WTC11 (cell line): ENCODE measurements at places on chromosomes 2 and 18.

GRCh38 chr2:118811514-118812115 lies 35.8 kb downstream of the EN1 start:
- no peaks in the 10 kb centered on the region for H3K36me3 ChIP-seq
- H3K27me3 ChIP-seq, result peaks cover 17% of the 10 kb centered on the region
- no peak overlapping the region for H3K4me3 ChIP-seq
- DNase-seq, result no peak
- H3K27ac ChIP-seq, result no peak overlapping the region
- peaks cover 62% of the 10 kb centered on the region for H3K4me1 ChIP-seq

- no peak overlapping the region for H3K4me3 ChIP-seq
- peaks cover 3% of the 10 kb centered on the region for H3K36me3 ChIP-seq
- no peak for DNase-seq
- peaks cover 84% of the 10 kb centered on the region for H3K27me3 ChIP-seq
- H3K27ac ChIP-seq, result no peak overlapping the region
- peaks cover 22% of the 10 kb centered on the region for H3K4me1 ChIP-seq
Measured at GRCh38 chr2:209523867-209524266, 100.0 kb downstream of the MAP2 start.

- H3K4me3 ChIP-seq, result no peak overlapping the region
- H3K27me3 ChIP-seq, result no peaks in the 10 kb centered on the region
- DNase-seq, result no peak
- no peak overlapping the region for H3K27ac ChIP-seq
Measured at GRCh38 chr2:39693245-39693644, 27.5 kb downstream of the TMEM178A start.

GRCh38 chr2:66532972-66533868 lies 98.3 kb downstream of the MEIS1 start:
- no peaks in the 10 kb centered on the region for H3K36me3 ChIP-seq
- H3K27me3 ChIP-seq, result no peaks in the 10 kb centered on the region
- no peak overlapping the region for H3K27ac ChIP-seq
- peaks cover 23% of the 10 kb centered on the region for H3K4me1 ChIP-seq
- no peak overlapping the region for H3K4me3 ChIP-seq

DNA sequence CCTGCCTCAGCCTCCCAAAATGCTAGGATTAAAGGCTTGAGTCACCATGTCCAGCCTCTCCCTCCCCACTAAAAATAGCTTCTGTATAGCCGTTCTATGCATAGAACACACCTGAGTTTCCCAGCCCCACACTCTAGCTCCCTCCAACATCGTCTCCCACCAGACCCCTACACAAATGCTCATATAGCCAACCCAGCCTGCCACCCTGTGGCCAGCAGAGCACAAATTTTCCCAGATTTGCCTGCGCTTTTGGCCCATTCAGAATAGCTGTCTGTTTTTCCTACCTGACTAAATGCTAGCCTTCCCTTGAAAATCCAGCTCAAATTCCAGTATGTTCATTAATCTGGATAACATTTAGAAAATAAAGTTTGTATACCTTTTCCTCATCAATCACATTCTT lies 22.8 kb downstream of the TRABD2A start:
- peaks cover 35% of the 10 kb centered on the region for H3K4me1 ChIP-seq
- no peak overlapping the region for H3K4me3 ChIP-seq
- H3K36me3 ChIP-seq, result peaks cover 3% of the 10 kb centered on the region
- H3K27ac ChIP-seq, result no peak overlapping the region

DNA sequence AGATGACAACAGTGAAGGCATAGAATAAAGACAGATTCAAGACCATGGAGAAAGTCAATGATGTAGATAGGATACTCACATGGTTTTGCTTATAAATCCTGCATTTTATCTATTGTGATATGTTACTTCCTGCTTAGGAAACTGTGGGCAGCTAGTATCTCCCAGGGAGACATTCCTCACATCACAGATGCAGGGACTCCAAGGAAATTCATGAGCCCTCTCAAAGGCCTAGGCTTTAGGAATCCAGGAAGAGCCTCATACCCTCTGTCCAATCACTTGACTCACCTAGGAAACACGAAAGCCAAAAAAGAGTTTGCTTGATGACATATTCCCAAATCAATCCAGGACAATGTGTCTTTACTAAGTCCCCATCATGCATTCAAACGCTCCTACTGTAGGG lies 247.8 kb upstream of the KLHL29 start:
- no peaks in the 10 kb centered on the region for H3K27me3 ChIP-seq
- no peak for DNase-seq
- no peak overlapping the region for H3K27ac ChIP-seq
- H3K4me3 ChIP-seq, result no peak overlapping the region
- H3K4me1 ChIP-seq, result peaks cover 18% of the 10 kb centered on the region

GRCh38 chr2:12156349-12156748 lies 409.9 kb downstream of the LPIN1 start:
- H3K4me3 ChIP-seq, result no peak overlapping the region
- H3K4me1 ChIP-seq, result peaks cover 34% of the 10 kb centered on the region

GRCh38 chr2:65057054-65057375 lies 799 bp downstream of the CEP68 start:
- no peak for DNase-seq
- peaks cover 2% of the 10 kb centered on the region for H3K36me3 ChIP-seq
- H3K4me1 ChIP-seq, result peaks cover 33% of the 10 kb centered on the region
- H3K27me3 ChIP-seq, result no peaks in the 10 kb centered on the region; the same call in 1 of the 2 replicates

GRCh38 chr2:80026040-80026729 lies 278.4 kb downstream of the LRRTM1 start:
- no peaks in the 10 kb centered on the region; the same call in 1 of the 2 replicates for H3K27me3 ChIP-seq
- no peak for DNase-seq
- no peaks in the 10 kb centered on the region for H3K36me3 ChIP-seq
- H3K4me1 ChIP-seq, result peaks cover 16% of the 10 kb centered on the region
- no peak overlapping the region for H3K4me3 ChIP-seq
